ENCODE measurements at places on chromosomes 13 and 19. TPM values are rescaled to one million over a fixed set of nuclear protein-coding genes. Genes with fewer than 3 reads are reported as not detected.
A peak's percentile ranks its signal among the peaks of the same experiment; 100 is the strongest.

DNA sequence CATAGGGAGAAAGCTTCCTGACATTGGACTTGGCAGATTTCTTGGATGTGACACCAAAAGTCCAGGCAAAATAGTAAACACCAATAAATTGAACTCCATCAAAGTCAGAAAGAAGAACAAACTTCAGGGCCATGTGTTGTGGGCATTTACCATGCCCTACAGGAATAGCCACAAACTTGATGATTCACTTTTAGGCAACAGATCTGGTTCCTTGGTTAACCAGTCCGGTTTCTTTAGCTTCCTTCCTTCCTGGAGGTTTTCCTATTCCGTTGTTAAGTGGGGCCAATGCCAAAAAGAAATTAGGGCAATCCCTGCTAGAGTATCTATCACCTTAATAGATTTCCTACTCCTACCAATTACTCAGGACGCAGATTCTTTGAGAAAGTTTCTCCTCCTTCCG, 25.2 kb downstream of the IGFL1 start:
- DNase-seq: no peak

- DNase-seq: no peak
These were observed 8.5 kb downstream of the MOB3A start for GRCh38 chr19:2087621-2088100.

DNA sequence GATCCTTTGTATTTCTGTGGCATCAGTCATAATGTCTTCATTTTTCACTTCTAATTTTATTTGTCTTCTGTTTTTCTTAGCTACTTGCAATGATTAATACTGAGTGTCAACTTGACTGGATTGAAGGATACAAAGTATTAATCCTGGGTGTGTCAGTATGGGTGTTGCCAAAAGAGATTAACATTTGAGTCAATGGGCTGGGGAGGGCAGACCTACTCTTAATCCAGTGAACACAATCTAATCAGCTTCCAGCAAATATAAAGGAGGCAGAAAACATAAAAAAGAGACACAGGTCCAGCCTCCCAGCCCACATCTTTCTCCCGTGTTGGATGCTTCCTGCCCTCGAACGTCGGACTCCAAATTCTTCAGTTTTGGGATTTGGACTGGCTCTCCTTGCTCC, 640.9 kb upstream of the MIR17HG start:
- no peak for DNase-seq

- DNase-seq: no peak
These were observed 575.6 kb downstream of the DCT start for GRCh38 chr13:93903909-93904308.

DNA sequence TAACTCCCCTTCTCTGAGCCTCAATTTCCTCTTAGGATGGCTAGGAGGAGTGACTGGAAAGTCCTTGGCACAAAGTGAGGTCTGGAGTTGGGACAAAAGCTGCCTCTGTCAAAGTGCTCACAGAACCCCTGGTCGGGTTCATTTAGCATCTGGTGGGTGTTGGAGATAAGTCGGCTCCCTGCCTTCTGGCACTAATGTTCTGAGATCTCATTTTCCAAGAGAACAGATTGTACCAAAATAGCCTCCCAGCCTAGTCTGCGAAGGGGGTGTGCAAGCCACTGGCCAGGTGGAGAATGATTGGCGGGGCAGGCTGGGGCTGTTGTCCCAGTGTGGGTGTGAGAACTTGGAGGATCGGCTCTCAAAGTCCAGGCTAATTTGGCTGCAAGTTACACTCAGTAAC, 20.7 kb upstream of the NWD1 start:
- peak; percentile 70 for DNase-seq

Gene URAD
- total RNA-seq: not detected

- DNase-seq: no peak
These were observed 2.2 kb downstream of the KCNC3 start for GRCh38 chr19:50327013-50327412.

GRCh38 chr19:34325981-34326787, 38.8 kb upstream of the GPI start:
- DNase-seq: no peak

- no peak for DNase-seq
These were observed 2.5 kb upstream of the TLE2 start for GRCh38 chr19:3031607-3031867.

Gene NTF4
- not detected for total RNA-seq

DNA sequence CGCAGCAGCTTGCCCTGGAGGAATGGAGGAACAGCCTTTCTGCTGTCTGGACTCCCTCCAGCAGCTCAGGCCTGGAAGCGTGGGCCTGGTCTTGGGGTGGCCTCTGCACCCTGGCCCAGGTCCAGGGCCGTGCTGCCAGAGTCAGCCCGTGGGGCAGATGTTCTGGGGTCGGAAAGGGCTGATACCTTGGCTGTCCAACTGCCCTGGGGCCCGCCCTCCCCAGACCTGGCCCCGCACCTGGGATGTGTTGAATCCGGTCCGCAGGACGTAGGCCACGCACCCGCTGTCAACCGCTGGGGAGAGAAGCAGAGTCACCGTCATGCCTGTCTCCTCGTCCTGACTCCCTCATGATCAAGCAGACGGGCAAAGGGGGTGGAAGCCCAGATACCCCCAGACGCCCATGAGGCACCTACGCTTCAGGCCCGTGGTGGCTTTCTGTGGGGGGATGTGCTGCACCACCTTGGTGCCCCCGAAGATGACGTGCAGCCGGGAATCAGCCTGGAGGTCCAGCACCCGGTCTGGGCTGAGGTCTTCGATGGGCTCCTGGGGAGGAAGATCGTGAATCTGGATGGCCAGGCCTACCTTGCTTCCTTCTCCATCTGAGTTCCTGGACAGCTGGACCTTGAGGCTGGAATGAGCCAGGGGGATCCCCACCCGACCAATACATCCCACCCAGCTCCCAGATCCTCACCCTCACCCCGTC, 7.7 kb downstream of the ATP13A1 start:
- no peak for DNase-seq

- DNase-seq: no peak
These were observed 161.5 kb upstream of the STARD13 start for GRCh38 chr13:33446821-33447725.

Gene ZNF763
- total RNA-seq: 4.0 TPM

Gene CLEC4G
- 0.42 TPM for total RNA-seq

- no peak for DNase-seq
These were observed 9.9 kb upstream of the CEACAM20 start for GRCh38 chr19:44539236-44539826.

DNA sequence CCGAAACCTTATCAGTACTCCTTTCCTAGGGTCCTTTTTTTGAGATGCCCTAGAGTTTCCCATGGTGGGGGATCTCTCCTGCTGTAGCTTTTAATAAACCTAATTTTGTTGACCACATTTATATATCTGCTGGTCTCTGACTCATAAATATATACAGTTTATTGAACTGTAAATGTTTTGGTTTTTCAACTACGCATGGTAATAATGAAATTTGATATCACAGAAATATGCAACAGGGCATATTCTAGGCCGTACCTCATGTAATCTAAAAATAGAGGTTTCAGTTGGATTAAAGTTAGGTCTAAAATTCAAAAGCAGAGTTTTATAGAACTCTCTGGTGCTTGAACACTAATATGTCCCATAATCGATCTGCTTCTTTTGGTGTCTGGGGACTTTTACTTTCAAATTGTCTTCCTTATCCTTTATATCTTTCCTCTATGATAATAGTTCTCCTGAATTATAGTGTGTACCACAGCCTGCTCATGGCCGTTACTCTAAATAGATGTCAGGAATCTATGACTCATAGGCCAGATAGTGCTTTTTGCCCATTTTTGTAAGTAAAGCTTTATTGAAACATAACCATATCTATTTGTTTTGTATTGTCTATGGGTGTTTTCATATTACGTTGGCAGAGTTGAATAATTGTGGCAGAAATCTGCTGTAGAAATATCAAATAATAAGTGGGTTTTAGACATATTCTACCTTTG, 324.8 kb upstream of the PCDH9 start:
- DNase-seq: no peak

Gene SIGLEC7
- total RNA-seq: 0.50 TPM

All from left ventricle myocardium superior (tissue), 1 donor.